ENCODE measurements at places on chromosomes 2 and 18. TPM values are rescaled to one million over a fixed set of nuclear protein-coding genes. Genes with fewer than 3 reads are reported as not detected.
A peak's percentile ranks its signal among the peaks of the same experiment; 100 is the strongest.

The MEP1B gene
- not detected for total RNA-seq

The AGFG1 gene
- 157 TPM for total RNA-seq

The SAG gene
- total RNA-seq = 0.19 TPM

The MAP3K19 gene
- not detected for total RNA-seq

The AMER3 gene
- not detected for total RNA-seq

The VWC2L gene
- total RNA-seq = not detected

The GALNT13 gene
- not detected for total RNA-seq

The GPR35 gene
- 2.5 TPM for total RNA-seq

The ZC3H6 gene
- 18.7 TPM for total RNA-seq

The RPIA gene
- total RNA-seq = 70.0 TPM

The VAMP5 gene
- 21.8 TPM for total RNA-seq

DNA sequence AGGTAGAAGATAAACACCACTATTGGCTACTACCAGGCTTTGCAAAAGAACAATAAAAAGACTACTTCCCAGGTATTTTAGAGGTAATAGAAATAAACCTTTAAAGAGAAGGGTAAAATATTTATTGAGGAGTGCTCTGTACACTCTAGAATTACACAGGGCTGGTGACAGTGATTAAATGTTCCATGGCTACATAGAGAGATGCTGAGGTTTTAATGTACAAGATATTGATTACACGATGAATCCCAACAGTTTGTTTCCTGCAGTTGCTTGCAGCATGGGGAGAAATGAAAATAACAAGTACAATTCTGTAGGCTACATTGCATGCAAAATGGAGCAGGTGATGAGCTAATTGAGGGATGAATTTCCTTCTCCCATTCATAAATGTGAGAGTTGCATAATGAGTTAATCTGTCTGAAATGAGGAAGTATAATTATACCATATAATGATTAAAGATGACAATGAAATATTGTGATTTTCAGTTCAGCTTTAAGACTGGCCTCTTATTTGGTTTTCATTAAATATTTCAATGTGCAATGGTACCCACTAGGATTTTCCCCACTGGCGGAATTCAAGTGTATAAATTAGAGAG is 266.1 kb downstream of the SOCS6 start:
- DNase-seq = no peak

GRCh38 chr2:145593991-145594614 is 1074.2 kb upstream of the ZEB2 start:
- DNase-seq = no peak

DNA sequence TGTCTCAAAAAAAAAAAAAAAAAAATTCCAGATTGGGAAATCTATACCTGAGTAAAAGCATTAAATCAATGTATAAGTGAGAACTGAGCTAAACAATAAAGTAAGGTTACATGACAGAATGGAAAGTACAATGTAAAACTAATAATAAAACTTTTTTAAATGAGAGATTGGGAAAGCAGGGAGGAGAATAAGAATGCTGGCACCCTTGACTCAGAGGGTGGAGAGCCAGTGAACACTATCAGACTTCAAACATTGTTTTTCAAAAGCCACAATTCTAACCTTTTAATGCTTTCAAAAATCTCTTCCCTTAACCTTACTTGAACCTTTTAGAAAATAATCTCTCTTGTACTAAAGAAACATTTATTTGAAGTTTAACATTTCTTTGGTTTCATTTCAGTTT is 63.5 kb downstream of the TBC1D8 start:
- no peak for DNase-seq

GRCh38 chr2:175553910-175554309 is 372.4 kb upstream of the ATP5MC3 start:
- DNase-seq = no peak

- DNase-seq = no peak
Measured at GRCh38 chr18:24094561-24094960, 44.3 kb upstream of the CABYR start.

DNA sequence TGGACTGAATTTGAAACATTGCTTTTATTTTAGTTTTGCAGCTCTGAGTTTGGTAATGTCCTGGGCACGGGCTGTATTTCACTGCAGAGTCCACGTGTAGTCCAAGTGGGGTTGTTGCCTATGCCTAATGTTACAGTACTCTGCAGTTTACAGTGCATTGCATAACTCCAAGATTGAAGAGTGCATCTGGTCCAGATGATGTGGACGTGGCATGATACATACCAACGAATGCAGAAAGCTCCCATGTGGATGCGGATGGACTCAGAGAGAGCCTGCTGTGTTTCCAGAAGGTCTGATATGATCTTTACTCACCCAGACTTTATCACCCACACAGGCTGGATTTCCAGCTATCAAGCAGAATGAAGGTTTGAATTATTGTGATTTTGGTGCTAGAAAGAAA is 44.4 kb upstream of the CCDC68 start:
- DNase-seq = no peak

DNA sequence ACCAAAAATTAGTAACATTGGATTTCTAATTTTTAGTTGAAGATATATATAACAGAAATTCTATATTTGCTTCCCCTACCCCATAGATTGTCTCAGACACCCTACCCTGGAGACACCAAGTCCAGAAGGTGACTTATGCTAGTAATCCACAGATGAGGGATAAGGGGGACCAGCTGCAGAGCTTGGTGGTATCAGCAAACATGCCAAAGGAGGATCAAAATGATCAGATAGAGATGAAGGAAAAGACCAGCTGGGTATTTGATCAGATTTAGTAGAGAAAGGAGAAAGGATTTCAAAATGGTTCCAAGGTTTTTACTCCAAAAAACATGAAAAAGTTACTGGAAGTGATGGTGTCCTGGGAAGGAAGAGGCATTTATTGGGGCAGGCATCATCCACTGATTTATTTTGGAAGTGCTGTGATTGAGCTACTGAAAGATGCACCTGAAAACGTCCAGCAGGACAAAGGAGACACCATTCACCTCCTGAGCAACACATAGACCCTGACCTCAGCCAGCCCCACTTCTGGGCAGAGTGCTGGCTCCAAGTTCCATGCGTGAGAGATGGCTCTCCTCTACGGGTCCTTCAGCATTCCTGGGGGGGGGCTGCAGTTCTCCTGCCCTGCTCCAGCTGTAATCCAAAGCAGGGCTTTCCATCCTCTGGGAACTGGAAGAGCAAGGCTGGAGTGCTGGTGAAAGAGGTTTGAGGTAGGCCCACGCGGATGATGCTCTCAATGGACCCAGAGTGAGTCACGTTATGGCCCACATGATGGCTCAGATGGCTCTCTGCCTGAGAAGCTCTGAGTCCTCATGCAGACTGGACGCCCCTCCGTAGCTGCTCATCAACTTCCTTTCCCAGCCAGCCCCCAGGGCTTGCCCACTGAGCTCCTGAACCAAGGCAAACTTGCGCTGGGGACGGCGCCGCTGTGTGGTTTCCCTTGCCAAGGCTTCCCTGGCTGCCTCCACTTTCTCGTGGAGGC is 3.7 kb upstream of the LRRFIP1 start:
- DNase-seq = no peak

DNA sequence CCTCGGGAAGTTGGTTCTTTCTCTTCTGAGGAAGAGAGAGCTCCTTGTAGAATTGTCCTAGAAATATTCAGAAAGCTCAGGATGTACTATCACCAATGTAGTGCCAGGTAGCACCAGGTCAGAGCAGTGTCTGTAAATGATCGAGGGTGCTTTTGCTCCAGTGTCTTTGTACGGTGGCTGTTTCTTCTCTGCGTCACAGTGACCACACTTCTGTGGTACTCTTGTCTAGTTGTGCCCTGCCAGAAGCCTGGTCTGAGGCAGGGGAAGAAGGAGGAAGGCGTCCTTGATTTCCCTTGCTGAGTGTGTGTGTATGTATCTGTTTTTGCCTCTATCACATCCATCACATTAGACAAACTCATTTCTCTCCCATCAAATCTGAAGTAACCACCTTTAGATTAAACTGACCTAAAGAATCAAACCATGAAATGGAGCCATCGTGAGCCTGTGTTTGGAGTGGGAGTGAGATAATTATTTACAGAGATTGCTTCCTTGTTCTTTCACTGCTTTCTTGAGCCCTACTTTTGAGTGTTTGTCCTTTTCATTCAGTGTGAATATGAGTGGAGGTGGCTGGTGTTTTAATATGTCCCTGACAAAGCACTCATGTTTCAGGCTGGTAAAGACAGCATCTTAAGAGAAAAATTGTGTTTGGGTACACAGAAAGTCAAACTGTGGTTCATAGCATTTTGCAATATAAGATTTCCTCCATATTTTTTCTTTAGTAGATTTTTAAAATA is 97.2 kb downstream of the ACOXL start:
- DNase-seq = no peak

DNA sequence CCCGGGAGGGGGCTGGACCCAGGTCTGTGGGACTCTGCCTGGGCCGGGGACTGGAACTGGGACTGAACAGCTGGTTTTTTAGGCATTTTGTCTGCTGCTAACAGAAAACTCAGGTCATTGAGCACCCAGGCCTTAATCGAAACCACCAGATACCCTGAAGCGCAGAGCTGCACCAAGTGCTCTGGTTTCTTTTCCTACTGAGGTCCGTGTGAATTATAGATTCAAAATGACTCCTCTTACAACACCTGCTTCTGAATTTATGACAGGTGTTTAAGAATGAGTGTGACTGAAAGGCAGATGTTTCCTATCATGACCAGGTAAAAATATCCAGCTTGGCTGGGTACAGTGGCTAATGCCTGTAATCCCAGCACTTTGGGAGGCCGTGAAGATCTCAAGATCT is 47.8 kb downstream of the TRAPPC12 start:
- DNase-seq = no peak

- DNase-seq = peak; percentile 47
Measured at GRCh38 chr2:106053116-106053515, 141.0 kb downstream of the UXS1 start.

GRCh38 chr2:20363578-20363977 is 12.9 kb upstream of the PUM2 start:
- DNase-seq = no peak

DNA sequence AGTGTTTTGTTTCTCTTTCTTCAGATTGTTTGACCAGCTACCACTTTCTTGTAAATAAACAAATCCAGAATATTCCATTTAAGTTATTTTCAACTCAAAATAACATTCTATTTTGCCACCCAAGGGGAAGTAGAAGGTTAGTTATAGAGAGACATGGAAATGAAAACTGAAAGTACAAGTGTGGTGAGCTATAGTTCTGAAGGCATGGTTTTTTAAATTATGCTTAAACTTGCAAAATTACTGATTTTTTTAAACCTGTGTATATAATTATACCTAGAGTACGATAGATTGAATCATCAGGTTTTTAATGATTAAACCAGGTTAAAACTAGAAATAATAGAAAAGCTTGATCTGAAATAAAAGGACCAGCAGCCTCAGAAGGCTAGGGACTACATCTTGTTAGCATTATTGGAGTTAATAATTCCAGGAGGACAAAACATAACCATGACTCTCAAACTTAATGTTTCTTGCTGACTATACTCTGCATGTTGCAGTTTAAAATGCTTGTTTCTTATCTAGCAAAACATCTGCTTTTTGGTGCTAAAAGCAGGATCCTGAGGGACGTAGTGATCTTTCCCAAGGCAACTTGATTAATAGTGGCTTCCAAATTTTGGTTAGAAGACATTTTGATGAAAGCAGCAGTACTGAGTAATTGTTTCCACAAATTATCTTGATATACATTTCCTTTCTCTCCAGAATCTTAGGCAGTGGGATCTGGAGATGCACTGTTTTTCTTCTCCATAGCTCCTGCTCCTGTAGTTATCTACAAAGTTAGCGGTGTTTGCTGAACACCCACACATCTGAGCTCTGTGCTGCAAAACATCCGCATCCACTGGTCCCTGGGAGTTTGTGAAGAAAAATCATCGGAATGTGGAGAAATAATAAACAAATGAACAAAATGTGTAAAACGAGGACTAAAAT is 327.2 kb upstream of the PKDCC start:
- DNase-seq = no peak

GRCh38 chr18:74139888-74140287 is 7.7 kb downstream of the FBXO15 start:
- peak; percentile 73 for DNase-seq

DNA sequence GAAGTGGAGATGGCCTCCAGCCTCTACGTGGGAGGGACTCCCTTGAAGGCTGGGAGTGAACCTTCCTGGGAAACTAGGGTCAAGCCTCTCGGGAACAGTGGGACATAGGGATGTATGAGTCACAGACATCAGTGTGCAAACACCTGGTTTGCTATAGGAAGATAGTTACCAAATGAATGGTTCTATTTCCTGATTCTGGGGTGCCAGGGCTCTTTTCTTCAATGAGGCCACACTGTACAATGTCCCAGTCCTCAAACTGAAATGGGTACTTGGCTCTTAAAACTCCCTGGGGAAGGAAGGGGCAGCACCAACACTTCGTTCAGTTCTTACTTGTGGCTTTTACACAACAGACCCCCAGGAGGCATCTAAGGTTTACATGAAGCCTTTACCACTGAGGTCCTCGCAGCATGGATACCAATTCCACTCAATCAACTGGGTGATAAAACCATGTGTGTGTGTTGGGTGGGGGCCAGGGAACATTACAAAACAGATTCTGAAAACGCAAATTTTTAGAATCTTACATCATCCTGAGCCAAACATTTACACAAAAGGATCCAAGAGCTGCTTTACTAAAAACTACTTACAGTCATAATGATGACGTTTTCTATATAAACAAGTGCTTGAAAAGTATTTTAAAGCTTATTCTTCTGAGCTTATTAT is 10.4 kb downstream of the ERFE start:
- no peak for DNase-seq

DNA sequence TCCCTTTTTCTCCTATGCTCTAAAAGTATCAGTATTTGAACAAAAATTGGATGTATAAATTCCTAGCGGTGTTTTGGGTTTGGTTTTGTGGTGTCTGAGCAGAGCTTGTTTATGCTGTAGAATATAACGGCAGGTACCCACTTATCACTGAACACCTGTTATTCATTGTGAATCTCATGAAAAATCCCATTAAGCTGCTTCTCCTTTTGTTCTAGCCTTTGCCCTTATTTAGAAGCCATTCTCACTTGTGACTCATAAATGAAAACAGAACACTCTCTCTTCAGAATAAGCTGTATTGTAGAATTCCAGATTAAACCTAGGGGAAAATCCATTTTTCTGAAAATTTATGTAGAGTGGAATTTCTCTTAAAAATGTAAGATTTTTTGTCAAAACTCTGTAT is 104.0 kb downstream of the PRPF40A start:
- no peak for DNase-seq
